Motor neuron (in vitro differentiated cells): ENCODE measurements at places on chromosomes 11 and 22.

DNA sequence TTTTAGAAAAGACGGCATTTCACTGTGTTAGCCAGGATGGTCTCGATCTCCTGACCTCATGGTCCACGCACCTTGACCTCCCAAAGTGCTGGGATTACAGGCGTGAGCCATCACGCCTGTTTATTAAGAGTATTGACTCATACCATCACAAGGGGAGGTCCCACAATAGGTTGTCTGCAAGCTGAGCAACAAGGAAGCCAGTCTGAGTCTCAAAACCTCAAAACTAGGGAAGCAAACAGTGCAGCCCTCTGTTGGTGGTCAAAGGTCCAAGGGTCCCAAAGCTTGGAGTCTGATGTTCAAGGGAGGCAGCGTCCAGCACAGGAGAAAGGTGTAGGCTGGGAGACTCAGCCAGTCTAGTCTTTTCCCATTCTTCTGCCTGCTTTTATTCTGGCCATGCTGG, 32.8 kb upstream of the LDLRAD3 start:
- no peak for ATAC-seq

DNA sequence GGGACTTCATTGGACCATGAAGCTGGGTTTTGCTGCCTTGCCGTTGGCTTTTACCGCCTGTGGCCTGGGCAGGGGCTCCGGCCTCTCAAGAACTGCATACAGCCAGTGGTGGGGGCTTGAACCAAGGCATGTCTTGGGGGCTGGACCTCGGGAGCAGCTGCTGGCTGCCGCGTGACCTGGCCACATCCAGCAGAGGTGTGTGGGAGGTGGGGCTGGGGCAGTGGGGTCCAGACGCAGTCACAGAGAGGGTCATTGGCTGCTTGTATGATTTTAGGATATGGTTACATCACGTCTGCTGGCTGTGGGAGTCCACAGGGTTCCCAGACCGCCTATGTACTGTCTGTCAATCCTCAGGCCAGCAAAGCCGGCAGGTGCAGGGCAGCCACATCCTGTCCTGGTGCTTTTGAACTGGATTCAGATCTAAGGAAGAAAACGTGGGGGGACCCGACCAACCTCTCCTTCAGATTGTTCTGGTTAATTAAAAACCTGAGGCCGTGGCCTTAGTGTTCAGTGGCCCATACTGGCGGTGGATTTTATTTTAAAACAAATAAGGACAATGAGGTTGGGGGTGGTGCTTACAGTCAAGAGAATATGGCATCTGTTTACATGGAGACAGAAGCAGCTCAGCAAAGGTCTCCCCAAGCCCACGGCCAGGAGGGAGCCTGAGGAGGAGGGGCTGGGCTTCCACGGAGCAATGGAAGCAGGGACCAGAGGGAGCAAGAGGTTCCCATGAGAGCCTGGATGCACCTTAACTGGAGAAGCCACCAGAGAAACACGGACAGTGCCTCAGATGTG, 426.0 kb downstream of the TBC1D22A start:
- no peak for ATAC-seq

DNA sequence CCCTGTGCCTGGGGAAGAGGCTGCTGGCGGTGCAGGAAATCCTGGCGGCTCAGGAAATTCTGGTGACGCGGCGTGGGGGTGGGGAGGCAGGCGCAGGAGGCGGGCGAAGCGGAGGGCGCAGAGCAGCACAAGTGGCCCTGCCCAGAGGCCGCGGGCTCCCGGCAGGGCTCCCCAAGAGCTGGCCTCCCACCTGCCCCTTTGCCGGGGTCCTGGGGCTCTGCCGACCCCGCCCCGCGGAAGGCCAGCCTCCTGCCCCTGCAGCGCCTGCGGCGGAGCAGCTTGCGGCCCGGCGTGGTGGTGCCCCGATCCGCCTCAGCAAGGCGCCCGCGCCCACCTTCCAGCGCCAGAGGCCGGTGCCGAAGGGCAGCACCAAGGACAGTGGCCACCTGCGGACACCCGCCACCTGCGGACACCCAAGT, 100.2 kb upstream of the OR4C13 start:
- ATAC-seq = no peak

DNA sequence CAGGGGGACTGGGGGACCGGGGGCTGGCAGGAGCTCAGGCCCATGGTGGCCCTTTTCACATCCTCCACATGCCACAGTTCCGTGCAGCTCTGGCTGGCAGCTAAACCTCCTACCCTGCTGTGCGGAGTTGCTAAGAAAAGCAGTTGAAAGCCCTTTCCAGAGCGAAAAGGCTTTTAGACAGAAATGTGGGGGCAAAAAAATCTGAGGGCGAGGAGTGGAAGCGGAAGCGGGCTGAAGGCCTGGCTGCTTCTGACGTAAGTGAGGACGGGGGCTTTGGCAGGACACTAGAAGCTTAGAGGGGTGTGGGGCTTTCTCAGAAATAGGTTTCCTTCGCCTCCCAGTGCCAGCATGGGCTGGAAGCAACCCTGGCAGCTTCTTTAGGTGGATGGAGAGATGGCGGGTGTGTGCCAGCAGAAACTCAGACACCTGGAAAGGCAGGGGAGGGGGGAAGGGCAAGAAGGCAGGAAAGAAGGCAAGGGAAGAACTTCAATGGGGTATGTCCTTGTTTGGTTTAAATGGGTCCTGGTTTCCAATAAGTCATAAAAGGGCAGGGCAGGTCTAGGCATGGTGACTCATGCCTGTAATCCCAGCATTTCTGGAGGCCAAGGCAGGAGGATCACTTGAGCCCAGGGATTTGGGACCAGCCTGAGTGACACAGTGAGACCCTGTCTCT, 11.2 kb upstream of the DGKZ start:
- ATAC-seq = no peak

DNA sequence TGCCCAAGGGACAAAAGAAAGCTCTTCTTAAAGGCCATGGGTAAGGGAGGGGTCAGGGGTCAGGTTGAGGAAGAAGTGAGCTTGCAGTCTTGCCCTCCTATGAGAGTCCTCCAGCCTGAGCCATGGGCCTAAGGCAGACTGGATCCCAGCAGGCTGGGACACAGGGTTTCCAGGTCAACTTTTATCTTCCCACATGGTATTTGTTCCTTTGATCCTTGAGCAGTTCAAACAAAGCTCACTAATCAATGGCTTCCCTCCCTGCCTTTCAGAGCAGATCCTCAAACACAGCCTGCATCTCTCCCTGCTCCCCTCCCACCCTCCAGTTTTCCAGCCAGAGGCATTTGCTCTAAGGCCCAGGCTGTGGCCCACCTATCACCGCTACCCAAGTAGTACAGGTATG, 589.3 kb downstream of the INSC start:
- ATAC-seq = no peak

DNA sequence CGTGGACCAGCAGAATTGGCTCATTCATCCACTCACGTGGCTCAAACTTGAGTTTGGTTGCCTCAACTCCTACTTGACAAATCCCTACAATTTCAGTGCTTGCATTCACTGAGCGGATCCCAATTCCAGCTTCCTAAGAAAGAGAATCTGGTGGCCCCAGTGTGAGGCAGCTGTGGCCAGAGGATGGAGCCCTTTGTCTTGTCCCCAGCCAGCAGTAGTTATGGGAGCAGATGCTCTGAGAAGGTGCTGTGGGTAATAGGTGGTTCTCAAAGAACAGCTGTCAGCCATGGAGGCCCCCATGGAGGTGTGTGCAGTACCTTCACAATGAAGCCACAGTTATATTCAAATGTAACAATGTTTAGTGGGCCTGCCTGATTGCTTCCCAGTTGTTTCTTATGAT, 39.3 kb downstream of the KREMEN1 start:
- ATAC-seq = no peak

DNA sequence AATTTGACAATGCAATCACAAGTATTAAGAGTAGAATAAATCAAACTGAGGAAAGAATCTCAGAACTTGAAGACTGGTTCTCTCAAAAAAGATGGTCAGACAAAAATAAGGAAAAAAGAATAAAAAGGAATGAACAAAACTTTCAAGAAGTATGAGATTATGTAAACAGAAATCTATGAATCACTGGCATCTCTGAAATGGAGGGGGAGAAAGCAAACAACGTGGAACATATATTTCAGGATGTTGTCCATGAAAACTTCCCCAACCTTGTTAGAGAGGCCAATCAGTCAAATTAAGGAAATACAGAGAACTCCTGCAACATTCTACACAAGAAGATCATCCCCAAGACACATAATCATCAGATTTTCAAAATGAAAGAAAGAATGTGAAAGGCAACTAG, 235.7 kb downstream of the SBF2 start:
- no peak for ATAC-seq

DNA sequence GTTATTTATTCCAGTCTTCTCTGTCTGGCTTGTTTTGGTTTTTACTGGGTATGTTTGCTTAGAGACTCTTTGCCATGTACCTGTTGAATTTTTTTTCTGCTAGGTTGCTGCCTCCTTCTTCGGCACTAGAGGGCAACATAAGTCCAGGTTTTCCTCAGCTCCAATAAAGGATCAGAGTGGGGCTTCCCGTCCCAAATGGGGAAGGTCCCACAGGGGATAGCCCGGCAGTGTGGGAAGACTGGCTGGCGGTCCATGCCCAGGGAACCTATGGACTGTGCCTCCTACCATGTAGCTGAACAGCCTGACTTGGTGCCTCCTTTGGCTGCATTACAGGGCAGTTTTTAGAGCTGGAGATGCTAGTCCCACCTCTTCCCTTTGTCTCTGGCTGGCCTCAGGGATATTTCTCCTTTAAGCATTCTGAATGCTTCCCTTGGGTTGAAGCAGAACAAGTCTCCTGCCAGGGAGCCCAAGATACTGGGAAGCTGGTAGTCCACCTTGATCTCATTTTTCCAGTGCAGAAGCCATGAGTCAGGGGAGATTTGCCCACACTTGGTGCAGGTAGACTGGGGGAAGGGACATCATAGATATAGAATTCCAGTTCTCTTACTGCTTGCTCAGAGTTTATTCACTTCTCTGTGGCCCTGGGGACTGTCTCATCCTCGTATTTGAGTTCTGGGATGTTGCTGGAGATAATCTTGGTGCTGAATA, 60.2 kb downstream of the BRD1 start:
- ATAC-seq = peak; percentile 20

GRCh38 chr22:29517215-29517908, 36.2 kb downstream of the THOC5 start:
- no peak for ATAC-seq

- no peak for ATAC-seq
Measured at GRCh38 chr22:46604306-46604690, 15.9 kb upstream of the GRAMD4 start.

DNA sequence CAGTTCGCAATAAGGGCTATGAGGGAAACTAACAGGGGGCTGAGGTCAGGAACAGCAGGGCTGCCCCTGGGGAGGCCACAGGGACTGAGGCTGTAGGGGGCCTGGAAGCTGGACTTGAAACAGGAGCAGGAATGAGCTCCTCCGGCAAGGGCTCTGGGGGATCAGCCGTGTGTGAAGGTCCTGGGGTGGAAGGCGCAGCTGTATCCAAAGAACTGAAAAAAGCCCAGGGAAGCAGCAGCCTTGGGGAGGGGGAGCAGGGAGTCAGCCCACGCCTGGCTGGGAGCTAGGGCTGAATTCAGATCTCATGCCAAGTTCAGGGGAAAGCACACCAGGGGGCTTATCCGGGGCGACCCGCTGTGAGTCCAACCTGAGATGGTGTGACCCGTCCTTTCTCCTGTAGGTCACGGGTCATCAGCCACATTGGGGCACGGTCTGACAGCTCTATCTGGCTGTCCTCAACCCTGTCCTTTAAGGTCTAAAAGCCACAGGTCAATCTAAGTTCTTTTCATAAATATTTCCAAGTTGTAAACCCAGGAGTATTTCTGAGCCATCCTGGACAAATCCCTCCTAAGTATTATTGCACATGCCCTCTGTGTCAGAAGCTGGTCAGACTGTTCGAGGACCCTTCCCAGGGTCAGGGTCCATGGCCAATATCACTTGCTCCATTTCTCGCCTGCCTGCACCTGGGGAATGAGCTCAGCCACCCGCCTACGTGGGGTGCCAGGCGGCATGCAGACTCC, 18.0 kb downstream of the TP53AIP1 start:
- ATAC-seq = no peak

DNA sequence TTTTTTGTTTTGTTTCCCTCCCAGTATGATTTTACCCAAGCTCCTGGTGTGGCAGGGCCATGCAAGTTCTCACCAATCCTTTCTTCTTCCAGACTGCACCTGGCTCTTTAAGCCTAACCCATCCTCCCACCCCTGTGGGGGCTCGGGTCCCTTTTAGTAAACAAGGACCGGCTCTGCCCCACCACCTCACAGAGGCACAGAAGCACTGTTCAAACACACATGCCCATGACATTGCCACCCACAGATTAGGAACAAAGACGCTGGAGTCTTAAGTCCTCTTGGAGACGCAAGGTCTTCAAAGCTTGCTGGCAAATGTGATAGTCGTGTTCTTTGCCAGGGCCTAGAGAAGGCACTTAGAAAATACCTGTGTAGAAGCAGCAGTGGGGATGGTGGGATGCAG, 18.9 kb downstream of the UQCR10 start:
- ATAC-seq = no peak

DNA sequence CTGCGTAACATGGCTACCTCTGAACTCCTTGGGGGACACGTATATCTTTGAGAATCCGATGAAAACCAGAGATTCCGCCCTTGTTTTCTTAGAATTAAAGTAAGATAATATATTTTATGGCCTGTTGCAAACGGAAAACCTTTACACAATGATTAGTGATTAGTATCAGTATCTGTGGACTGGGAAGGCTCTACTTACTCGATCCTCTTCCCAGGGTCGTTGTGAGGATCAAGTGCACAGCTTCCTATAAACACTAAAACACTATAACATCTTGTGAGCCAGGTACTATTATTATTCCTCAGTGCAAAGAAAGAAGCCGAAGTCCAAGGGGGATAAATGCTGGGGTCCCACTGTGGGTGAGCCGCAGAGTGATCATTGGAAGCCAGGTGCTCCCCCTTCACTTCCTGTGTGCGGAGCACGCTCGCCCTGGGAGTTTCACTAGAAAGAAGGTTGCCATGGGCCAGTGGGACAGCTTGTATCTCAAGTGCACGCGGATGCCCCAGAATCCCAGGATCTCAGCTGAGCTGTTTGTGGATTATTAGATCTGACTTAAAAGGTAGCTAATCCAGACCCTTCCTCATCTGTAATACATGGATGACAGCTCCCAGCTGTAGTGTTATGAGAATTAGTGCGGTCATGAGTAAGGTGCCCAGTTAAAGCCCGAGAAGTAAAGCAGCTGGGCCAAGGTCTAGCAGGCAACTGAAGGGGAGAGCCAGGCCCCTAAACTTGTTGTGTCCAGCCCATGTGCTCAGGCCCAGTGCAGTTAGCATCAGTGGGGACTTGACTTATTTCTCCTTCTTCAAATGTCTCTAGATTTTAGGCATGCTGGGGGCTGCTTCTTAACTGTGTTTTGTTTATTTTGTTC, 839 bp downstream of the CBY1 start:
- peak; percentile 14 for ATAC-seq

- ATAC-seq = no peak
Measured at GRCh38 chr11:15179167-15179566, 64.4 kb downstream of the INSC start.

GRCh38 chr11:44607987-44608386, 42.5 kb downstream of the CD82 start:
- no peak for ATAC-seq

DNA sequence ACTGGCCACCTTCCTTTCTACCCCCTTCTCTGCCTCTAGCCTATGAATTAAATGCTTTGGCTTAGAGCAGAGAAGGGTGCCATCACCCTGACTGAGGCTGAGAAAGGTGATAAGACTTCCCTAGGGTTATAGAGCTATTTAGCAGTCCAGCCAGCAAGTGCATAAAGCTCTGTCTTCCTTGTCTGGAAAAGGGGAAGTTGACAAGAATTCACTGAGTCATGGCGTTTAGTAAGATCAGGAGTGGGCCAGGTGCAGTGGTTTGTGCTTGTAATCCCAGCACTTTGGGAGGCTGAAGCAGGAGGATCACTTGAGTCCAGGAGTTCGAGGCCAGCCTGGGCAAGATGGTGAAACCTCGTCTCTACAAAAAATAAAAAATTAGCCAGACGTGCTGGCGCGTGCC, 63.1 kb downstream of the LHFPL7 start:
- no peak for ATAC-seq

GRCh38 chr11:74966651-74967050, 17.6 kb downstream of the SPCS2 start:
- ATAC-seq = no peak
